Brain microvascular endothelial cell (primary cell): ENCODE measurements at places on chromosomes 11 and 22.

DNA sequence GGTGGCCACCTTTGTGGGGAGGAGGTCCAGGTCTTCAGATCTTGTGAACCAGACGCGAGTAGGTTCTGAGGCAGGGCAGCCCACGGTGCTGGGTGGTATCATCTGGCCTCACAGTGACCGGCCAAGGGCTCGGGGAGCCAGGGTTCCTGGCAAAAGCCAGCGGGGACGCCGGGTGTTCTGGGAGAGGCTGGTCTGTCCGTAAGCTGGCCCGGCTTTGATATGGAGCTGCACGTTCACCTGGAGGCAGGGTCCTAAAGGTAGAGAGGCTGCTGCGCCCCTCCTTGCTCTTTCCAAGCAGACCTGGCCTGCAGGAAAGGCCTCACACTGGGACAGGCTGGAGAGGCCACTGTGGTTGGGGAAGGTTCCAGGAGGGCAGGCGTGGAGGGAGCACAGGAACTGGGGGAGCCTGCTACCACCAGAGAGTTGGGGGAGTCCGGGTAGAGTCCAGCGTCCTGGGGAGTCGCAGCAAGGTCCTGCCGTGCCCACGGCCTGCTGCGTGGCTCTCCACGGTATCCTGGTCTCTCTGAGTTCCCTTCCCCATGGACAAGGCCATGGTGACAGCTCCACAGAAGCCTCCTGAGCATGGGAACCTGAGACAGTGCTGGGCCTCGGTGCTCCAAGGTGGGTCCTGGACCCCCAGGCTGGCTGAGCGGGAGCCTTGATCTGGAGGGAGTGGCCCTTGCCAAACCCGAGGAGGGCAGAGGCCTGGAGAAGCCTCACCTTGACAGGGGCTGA is 452.4 kb upstream of the B3GAT1 start:
- no peak for DNase-seq

DNA sequence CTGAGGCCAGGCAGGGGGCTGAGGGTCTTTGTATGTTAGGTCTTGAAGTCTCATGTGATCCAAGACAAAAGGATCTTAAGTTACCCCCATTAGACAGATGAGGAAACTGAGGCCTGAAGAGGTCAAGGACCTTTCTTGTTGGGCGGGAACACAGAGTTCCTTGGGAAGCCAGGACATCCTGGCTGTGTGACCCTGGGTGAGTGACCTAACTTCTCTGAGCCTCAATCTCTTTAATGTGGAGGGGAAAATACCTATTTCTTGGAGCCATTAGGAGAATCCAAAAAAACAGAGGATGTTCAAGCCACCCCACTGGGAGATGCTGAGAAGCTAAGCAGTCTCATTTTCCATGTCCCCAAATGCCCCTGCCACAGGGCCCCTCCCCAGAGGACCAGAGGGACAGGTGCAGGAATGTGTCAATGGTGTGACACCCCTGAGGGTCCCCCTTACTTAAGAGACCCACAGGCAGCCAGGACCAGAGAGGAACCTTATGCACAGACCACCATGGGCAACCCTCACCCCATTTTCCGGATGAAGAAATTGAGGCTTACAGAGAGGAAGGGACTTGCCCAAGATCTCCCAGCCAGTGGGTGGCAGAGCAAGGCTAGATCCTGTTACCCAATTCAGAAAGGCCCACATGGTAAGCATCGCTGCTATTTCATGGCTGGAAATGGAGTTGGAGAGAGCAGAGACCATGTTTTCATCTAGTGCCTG is 8.0 kb downstream of the RAC2 start:
- DNase-seq: no peak

- no peak for DNase-seq
Observed at GRCh38 chr22:37181681-37182080, 6.4 kb downstream of the C1QTNF6 start.

DNA sequence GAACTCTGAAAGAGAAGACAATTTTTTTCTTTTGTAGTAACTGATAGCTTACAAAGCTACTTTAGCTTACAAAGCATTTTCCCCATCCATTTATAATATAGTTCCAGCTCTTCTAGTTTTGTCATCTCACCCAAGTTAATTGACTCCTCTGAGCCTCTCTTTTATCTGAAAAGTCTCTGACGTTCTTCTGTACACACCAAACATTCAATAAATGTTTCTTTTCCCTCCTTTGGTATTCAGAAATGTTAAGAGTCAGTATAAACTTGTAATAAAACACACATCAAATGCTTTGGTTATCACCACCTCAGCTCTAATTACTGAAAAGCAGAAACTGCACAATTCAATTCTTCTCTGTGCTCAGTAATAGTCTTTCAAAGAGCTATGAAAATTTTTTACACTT is 5.9 kb downstream of the CCDC90B start:
- DNase-seq: no peak

DNA sequence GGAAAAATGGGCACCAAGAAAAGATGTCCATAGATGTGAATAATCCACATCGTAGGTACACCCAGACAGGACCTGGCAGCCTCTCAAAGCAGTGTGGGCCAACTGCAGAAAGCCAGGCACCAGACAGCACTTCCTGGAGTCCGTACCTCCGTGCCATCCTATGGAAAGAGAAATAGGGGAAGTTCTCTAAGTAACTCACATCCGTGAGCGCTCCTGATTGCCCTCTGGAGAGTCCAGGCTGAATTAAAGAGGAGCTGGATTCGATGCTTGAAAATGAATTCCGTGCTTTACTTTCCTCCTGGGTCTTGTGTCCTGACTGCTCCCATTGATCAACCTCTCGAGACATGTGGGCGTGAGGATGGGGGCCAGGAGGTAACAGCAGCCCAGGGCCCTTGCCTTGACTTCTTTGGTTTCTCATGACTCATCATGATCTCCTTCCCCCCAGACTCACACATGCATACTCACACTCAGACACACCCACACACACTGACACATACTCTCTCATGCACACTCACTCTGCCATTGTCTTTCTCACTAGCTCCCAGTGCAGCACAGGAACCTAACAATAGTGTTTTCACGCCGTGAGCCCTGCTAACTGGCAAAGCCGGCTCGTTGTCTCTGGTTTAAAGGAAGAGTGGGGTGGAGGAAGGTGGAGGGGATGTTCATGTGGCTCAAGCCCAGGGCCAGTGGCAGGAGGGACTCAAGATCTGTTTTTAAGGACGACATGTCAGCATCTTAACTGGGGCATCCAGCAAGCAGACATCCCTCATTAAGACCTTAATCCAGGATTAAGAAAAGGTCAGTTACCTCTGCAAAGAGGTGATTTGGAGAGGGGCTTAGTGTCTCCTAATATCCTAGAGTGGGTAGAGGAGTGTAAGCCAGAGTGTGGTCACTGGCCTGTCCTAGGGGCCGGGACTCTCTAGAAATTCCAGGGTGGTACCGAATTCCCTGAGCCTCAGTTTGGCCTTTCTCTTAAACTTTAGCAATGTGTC is 104.2 kb downstream of the SCN3B start:
- peak; percentile 4 for DNase-seq

DNA sequence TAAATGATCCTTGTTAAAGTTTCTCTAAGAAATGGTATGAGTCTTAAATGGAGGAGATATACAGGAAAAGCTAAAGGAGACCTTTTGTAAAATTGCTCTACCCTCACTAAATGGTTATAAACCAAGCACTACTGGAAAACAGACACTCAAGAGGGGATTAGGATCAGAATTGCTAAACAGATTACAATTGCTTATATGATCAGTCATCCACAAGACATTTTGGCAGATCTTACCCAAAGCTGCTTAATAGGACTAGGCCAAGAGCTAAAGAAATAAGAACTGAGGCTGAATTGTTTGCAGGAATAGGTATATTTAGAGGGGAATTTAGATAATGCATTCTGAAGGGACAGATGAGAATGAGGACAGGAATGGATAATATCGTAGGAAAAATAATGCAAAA is 9.5 kb downstream of the HARBI1 start:
- DNase-seq: no peak

DNA sequence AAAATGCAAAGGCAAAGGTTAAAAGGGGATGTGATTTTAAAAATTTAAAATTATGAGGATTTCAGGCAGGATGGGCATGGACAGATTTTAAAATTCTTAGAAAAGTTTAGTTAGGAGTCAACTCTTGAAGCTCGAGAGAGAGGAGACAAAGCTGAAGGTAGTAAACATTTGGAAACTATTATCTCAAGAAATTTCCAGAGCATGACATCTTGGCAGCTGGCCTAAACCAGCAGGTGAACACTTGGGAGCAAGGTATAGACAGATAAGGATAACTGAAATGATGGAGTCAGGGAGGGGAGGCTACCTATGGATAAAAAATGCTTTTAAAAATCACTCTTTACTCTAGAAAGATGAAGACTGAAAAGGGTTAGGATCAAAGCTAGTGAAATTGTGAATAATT is 13.7 kb downstream of the POU2AF3 start:
- no peak for DNase-seq
